ENCODE measurements at places on chromosomes 6 and 20.

- DNase-seq = no peak
Observed at GRCh38 chr6:145428706-145429105, 306.6 kb downstream of the EPM2A start.

GRCh38 chr6:142542704-142543233 lies 241.0 kb downstream of the ADGRG6 start:
- DNase-seq = no peak

GRCh38 chr20:5356941-5357340 lies 40.2 kb upstream of the PROKR2 start:
- DNase-seq = no peak

DNA sequence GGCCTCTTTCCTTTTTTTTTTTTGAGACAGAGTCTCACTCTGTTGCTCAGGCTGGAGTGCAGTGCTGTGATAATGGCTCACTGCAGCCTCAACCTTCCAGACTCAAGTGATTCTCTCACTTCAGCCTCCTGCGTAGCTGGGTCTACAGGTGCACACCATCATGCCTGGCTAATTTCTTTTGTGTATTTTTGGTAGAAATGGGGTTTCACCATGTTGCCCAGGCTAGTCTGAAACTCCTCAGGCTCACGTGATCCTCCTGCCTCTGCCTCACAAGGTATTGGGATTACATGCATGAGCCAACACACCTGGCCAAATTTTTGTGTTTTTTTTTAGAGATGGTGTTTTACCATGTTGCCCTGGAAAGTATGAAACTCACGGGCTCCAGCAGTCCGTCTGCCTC lies 29.3 kb downstream of the SRC start:
- DNase-seq = no peak

DNA sequence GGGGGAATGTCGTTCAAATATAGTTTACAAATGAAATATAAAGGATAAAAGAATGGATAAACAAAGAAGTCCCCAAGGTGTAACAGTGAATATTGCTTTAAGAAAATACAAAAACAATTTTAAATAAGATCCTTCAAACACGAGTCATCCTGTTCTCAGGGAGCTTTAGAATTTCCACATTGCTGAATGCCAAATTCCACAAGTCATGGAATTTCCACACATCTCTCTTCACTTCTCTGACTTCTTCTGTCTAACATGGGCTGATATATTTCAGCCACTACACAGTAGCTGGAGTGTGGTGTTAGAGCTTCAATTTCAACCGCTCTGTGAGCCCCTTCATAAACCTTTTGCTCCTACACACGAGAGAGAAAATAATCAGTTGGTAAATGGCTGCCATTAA lies 28.0 kb downstream of the IL22RA2 start:
- no peak for DNase-seq

DNA sequence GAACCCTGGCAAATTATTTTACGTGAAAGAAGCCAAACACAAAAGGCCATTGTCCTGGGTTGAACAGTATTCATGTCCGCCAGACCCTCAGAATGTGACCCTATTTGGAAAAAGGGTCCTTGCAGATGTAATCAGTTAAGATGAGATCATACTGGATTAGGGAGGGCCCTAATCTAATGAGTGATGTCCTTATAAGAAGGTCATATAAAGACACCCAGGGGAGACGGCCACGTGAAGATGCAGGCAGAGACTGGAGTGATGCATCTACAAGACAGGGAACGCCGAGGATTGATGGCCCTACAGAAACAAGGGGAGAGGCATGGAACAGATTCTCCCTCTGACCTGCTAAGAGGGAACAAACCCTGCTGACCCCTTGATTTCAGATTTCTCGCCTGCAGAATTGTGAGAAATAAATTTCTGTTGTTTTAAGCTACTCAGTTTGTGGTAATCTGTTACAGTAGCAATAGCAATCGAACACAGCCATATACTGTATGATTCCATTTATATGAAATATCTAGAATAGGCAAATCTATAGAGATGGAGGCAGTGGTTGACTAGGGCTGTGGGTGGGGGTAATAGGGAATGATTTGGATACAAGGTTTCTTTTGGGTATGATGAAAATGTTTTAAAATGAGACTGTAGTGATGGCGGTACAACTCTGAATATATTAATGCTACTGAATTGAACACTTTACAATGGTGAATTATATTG lies 132.9 kb upstream of the NUP153 start:
- peak; percentile 10 for DNase-seq

GRCh38 chr20:41133709-41134361 lies 3.5 kb upstream of the PLCG1 start:
- DNase-seq = no peak

- peak; percentile 27 for DNase-seq
Observed at GRCh38 chr6:34247481-34248197, 1.2 kb downstream of the SMIM29 start.

DNA sequence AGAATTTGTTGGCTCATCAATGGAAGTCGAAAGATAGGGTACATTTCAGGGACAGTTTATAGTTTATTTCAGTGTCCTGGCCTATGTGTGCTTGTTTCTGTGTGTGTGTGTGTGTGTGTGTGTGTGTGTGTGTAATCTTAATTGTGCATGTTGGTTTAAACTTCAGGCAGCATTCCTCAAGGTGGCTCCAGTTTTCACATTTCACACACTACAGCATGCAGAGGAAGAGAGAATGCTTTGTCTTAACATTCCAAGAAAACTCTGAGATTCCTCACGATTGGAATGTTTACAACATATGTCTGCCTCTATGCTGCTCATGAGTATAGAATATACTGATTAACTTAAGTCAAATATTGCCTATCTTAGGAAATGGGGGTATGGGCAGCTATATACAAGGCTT lies 332.6 kb upstream of the EPHA7 start:
- no peak for DNase-seq

DNA sequence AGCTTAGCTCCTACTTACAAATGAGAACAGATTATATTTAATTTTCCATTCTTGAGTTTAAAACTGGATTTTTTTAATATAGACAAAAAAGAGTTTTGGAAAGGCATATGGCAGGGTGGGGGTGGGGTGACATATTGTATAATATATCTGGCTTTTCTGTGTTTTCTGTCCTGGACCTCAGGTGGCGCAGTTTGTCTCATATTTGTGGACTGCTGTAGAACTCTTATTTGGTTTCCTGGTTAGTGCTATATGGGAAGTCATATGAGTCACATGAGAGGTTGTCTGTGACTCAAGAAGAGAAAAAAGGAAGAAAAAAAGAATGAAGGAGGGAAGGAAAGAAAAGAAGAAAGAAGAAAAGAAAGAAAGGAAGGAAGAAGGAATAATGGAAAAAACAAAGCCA lies 131.8 kb downstream of the CLVS2 start:
- DNase-seq = no peak

DNA sequence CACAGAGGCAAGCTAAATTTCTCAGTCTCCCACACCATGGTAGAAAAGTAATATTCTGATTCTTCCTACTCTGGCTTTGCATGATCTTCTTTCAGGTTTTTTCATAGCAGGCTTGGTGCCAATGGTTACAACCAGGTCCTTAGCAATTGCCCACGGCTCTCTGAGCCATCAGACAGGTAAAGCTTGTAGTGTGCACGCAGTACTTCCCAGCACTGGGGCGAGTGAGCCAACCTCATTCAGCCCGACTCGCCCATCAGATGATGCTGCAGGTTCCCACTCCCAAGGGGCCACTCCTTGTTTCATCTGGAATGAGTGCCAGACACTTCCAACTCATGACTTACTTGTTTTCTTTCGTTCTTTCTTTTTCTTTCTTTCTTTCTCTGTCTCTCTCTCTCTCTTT lies 78.3 kb downstream of the PERP start:
- no peak for DNase-seq

DNA sequence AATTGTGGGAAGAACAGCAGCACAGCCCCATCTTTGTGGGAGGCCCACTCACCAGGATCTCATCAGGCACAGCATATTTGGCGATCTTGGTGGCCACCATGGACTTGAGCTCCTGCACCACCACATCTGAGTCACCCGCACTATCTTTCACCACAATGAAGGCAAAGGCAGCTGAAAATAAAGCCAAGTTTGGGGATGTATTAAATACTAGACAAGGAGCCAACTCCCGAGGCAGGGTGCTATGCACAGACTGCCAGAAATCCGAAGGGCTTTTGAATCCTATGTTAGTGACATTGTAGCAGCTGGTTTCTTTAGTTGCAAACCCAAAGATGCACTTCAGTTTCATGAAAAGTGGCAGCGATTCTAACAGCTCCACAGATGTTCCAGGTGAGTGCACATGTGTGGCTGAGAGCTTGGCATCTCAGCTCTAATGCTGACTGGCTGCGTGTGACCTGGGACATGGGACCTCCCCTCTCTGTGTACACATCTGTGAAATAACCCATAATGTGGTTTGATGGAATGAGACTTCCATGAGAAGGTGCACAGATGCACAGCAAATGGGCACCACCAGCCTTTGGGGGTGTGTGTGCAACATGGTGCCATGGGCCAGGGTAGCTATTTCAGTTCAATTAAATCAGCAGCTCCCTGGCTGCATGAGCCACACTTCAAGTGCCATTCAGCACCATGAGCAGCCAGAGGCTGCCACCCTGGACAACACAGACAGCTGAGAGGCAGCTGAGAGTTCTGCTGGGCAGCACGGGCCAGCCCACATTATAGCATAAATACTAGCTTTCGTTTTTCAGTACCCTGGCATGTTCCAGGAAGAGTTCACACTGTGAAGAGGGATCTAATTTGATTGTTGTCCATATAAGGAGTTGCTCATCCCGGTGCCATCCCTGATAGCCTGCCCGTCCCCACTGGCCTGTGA lies 16.9 kb upstream of the APMAP start:
- no peak for DNase-seq

GRCh38 chr20:20603339-20603990 lies 109.0 kb downstream of the RALGAPA2 start:
- no peak for DNase-seq

DNA sequence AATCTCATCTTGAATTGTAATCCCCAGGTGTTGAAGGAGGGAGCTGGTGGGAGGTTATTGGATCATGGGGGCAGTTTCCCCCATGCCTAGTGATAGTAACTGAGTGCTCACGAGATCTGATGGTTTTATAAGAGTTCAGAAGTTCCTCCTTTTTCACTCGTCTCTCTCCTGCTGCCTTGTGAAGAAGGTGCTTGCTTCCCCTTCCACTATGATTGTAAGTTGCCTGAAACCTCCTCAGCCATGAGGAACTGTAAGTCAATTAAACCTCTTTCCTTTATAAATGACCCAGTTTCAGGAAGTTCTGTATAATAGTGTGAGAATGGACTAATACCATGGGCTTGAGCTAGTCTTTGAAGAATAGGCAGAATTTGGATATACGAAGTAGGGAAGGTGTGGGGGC lies 113.9 kb downstream of the RIN2 start:
- no peak for DNase-seq

DNA sequence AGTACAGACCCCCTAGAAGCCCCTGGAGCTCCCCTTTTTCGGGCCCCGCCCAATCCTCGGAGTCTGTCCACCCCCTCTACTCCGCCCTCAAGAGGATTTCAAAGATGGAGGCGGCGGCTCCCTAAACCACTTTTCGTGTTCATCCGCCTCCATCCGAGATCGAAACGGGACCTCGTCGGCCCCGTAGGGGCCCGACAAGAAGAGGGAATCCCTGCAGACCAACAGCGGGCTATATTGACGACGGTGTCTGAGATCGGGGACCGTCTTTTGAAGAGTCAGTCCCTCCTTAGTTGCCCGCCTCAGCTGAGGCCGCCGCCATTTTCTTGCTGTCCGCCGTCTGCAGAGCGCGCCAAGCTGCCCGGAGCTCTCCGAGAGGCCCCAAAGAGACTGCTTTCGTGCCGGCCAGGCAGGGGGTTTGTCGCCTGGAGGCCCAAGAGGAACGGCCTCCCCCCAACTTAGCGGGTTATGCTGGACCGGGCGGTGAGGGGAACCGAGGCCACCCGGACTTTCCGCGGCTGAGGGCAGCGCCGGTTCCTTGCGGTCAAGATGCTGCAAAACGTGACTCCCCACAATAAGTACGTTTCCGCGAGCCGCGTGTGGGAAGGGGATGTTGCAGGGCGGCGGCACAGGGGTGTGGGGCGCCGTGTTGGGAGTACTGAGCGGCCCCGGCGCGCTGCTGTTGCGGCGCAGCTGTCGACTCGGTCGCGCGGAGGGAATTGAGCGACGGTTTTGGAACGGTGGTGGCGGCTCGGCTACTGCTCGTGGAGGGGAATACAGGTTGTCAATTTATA lies 4.2 kb downstream of the BRD2 start:
- DNase-seq = peak; percentile 39

GRCh38 chr20:11918981-11919380 lies 1.3 kb downstream of the BTBD3 start:
- no peak for DNase-seq

- no peak for DNase-seq
Observed at GRCh38 chr6:42279144-42279781, 61.6 kb upstream of the MRPS10 start.

DNA sequence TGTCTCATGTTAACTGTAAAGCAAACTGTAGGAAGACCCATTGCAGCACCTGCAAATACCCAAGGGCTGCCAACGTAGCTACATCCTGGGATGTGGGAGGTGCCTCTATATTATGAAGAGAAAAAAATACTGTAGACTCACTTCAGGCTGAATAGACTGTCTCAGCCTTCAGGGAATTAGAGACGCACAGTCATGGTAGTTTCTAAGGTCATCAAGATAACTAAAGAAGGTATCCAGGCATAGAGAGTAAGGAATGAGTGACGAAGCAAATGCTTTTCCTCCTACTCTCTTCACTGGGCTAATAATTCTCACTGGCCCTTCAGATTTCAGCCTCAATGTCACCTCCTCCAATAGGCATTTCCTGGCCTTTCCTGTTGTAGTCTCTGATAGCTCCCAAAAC lies 121.6 kb upstream of the ECI2 start:
- DNase-seq = no peak

- no peak for DNase-seq
Observed at GRCh38 chr6:157023958-157024357, 246.8 kb downstream of the ARID1B start.

- no peak for DNase-seq
Observed at GRCh38 chr20:24768201-24768636, 180.8 kb upstream of the CST7 start.

GRCh38 chr20:17655865-17656479 lies 26.1 kb downstream of the RRBP1 start:
- peak; percentile 58 for DNase-seq

DNA sequence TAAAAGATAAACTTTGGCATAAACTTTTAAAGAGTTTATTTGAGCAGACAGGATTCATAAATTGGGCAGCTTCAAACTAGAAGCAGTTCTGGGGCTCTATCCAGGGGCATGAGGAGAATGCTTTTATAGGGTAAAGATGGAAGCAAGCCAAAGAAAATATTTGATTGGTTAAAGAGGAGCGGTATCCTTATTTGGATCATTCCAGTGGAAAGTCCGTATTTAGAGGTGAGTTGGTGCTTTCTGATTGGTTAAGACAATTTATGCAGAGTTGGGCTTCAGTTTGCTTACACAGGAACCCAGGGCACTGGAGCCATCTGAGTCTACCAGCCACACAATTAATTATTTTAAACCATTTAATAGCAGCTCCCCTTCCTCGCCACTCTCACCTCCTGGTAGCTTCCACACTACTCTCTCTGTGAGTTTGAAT lies 37.9 kb upstream of the RNF217 start:
- no peak for DNase-seq

DNA sequence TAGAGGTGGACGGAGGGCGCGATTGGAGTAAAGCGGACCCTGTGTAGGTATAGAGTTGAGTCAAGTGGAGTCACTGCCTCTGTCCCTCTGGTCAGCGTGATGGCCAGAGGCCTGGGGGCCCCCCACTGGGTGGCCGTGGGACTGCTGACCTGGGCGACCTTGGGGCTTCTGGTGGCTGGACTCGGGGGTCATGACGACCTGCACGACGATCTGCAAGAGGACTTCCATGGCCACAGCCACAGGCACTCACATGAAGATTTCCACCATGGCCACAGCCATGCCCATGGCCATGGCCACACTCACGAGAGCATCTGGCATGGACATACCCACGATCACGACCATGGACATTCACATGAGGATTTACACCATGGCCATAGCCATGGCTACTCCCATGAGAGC lies 479 bp downstream of the SLC39A7 start:
- no peak for DNase-seq
